ENCODE measurements at places on chromosomes 7 and 10. TPM values are rescaled to one million over a fixed set of nuclear protein-coding genes. Genes with fewer than 3 reads are reported as not detected.

DNA sequence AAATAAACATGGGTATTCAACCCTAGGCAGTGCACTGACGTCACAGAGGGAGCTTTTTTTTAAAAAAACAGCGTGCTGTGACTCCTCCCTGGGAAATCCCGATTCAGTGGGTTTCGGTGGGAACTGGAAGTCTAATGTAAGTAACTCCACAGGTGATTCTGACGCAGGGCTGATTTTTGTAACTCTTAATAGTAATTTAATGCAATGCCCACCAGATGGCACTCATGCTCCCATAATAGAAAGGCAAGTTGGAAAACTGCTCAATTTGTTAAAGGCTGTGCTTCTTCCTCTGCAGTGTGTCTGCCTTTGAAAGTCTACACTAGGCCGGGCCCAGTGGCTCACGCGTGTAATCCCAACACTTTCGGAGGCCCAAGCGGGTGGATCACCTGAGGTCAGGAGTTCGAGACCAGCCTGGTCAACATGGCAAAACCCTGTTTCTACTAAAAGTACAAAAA is 10.9 kb upstream of the RSU1 start:
- peak; percentile 88 for DNase-seq

DNA sequence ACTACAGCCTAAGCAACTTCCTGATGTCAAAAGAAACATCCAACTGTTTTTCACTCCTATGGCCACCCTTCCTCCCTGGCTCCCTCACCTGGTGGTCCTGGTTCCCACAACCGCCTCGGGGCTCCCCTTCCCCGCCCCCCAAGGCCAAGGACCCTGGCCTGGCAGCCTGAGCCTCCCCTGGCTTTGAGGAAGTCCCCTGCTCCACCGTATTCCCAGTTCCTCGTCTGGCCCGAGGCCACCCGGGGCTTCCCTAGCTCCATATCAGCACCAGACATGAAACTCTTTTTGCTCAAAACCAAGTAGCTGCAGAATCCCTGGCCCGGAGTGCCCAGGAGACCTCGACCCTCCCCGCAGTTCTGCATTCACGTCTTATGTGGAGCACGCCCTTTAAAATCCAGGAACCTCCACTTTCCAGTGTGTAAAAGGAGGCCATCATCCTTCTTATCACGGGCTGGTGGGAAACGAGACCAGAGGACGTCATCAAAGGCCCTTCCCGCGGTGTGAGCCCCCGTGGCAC is 82.9 kb downstream of the PRKAG2 start:
- DNase-seq = no peak

GRCh38 chr7:50413561-50413960 is 36.6 kb downstream of the FIGNL1 start:
- no peak for DNase-seq

DNA sequence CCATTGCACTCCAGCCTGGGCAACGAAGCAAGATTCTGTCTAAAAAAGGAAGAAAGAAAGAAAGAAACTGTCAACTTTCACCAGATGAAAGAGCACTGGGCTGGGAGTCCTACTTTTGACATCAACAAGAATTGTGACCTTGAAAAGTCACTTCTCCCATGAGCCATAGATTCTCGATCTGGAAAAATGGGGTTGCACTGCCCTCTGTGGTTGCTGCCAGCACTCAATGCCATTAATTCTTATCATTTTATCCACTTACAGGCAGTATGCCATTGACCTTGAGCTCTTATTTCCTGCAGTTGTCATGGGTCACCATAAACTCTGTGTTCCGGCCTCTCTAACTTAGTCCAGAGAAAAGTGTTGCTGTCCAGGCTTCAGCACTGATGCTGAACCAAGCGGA is 137.2 kb downstream of the NOC3L start:
- no peak for DNase-seq

DNA sequence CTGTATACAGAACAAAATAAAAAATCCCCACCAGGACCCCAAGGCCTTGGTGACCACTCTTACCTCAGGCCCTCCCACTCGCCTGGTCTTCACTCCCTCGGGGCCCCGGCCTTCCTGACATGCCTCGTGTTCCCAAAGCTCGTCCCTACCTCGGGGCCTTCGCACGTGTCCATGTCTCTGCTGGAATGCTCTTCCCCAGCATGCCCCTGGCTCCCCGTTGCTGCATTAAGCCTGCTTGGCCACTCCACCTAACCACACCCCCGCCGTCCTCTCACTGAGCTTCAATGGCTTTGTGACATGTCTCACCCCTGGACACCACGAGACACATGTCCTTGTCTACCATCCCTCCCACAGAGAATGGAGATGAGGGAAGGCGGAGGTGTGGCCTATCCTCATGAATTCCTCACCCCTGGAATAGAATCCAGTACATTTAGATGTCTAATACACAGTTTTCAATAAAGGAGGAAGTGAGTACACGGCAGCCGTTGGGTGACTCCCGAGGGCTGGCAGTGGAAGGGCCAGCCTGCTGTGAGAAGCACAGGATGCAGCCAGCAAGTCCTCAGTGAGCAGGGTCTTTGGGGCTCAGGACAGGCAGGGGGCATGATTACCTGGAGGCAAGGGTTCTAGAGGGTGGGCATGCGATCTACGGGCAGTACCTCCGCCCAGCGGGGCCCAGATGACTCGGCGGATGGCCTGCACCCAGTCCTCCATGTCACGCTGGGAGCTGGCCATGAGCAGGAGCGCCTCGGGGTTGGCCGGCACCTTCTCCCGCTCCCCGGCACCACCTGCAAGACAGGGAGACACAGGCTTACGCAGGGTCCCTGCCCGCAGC is 125.7 kb downstream of the ARHGAP22 start:
- DNase-seq = no peak

GRCh38 chr10:73647211-73647874 is 6.1 kb upstream of the MYOZ1 start:
- peak; percentile 84 for DNase-seq

- peak; percentile 85 for DNase-seq
Measured at GRCh38 chr7:100894860-100895700, 608 bp downstream of the ACHE start.

GRCh38 chr7:44387389-44387788 is 62.0 kb upstream of the CAMK2B start:
- no peak for DNase-seq

- DNase-seq = peak; percentile 57
Measured at GRCh38 chr10:102814873-102815661, 22.1 kb downstream of the CYP17A1 start.

DNA sequence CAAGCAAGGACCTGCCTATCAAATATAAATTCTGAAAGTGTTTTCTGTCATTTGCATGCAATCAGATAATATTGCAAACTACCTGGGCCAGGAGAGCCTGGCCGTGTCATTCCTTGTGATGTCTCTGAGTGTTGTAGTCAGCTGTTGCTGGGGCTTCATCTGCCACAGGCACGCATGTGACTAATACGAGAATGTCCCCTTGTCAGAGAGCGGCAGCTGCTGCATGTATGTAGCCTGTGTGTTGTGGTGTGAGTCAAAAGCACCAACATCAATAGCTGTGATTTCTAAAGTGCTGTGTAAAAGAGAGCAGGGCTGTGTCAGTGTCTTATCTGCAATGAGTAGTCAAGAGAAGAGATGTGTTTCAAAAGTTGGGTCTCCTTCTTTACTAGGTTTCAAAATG is 155.4 kb downstream of the POU6F2 start:
- DNase-seq = peak; percentile 70

DNA sequence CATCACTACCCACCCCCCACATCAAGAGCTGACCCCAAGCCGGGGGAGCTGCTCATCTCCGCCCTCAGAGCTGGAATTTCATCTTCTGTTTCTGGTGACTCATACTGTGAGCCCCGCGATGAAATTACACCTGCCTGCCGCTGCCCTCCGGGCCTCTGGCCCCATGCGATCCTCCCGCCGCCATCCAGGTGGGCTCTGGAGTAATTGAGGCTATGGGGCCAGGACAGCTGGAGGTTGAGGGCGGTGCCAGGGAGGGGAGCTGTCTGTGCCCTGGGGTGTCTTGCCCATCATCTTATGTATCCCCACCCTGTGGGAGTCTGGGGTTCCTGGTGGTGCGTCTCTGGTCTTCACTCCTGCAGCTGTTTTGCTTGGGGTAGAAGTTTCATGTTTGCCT is 9.0 kb downstream of the GTF2IRD1 start:
- no peak for DNase-seq

GRCh38 chr7:2360796-2361195 is 6.2 kb downstream of the EIF3B start:
- no peak for DNase-seq

DNA sequence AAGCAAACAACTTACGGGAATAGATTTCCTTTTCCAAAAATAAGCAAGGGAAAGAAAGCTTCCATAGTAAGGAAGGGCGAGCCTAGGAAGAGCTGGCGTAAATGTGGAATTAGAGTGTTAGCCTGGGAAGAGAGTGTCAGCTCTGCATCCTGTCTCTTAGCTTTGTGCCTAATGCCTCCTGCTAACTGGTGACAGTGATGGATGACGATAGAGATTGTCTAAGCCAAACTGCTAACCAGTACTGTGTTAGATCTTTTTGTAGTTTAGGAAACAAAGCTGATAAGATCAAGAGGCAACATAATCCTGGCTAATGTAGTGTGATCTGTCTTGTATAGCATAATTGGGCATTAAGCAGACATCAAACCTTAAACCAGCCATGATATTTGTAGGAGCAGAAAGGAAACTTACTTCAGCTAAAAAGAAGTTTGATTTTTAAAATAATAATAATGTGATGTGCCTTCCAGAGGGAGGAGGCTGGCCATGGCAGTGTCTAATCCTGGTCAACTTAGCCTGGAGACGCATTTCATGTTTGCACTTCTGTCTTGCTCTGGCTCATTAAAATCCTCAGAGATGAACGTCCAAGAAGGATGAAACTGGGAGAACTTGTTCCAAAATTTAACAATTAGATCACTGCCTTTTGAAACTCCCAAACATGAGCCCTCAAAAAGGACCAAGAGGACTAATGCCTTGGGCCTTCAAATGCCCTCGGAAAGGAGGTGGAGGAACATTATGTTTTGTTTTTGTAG is 85.1 kb downstream of the FAM204A start:
- no peak for DNase-seq

DNA sequence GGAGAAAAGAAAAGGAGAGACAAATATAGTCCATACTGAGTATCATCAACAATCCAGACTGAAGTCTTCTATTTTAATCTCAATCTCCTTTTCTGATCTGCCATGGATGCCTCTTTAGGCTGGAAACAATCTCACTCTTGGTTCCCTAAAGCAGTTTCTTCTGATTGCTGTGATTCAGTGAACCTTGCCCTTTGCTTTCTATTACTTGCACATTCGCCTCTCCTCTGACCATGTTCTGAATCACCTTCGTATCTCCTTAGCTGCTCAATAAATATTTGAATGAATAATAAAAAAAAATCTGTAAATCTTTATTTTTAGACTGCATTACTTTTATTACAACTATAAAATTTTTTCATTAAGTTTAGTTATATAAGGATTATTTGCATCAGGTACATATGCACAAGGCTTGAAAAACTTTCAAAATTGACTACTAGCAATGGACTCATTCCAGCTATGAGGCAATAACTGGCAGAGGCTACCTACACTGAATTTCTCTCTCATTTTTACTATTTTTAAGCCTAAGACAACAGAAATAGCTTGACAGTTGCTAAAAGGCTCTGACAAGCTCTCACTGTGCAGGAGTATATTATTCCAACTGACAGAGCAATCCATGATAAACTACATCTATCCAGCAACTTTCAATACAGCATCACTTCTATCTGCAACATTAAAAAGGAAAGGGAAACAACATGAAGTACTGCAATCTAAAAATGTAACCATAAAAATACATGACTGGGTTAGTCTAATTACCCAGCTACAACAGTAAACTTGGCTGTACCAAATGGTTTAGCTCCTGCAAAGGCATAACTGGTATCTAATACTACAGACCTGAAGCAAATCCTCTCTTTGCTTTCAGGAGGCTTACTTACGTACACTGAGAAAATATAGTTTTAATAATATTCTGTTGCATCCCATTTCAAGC is 25.6 kb downstream of the TM9SF3 start:
- DNase-seq = peak; percentile 4

DNA sequence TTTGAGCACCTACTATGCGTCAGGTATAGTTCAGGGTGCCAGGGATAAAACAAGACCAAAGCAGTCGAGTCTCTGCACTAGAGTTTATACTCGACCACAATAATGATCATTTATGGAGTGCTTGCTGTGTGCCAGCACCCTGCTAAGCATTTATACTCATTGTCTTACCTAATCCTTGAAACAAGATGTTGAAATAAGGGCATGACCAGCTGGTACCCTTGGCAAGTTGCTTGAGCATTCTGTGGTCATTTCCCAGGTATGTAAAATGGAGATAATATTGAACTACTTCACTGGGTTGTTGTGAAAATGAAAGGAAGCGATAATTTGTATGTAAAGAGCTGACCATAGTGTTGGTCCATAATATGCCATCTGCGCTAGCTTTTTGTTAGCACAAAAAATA is 185.4 kb downstream of the CYP26A1 start:
- no peak for DNase-seq

GRCh38 chr10:119221201-119221600 is 13.8 kb downstream of the GRK5 start:
- peak; percentile 89 for DNase-seq

- DNase-seq = peak; percentile 92
Measured at GRCh38 chr7:54788664-54789063, 29.7 kb upstream of the SEC61G start.

GRCh38 chr10:15361131-15361530 is 10.0 kb downstream of the FAM171A1 start:
- DNase-seq = no peak

DNA sequence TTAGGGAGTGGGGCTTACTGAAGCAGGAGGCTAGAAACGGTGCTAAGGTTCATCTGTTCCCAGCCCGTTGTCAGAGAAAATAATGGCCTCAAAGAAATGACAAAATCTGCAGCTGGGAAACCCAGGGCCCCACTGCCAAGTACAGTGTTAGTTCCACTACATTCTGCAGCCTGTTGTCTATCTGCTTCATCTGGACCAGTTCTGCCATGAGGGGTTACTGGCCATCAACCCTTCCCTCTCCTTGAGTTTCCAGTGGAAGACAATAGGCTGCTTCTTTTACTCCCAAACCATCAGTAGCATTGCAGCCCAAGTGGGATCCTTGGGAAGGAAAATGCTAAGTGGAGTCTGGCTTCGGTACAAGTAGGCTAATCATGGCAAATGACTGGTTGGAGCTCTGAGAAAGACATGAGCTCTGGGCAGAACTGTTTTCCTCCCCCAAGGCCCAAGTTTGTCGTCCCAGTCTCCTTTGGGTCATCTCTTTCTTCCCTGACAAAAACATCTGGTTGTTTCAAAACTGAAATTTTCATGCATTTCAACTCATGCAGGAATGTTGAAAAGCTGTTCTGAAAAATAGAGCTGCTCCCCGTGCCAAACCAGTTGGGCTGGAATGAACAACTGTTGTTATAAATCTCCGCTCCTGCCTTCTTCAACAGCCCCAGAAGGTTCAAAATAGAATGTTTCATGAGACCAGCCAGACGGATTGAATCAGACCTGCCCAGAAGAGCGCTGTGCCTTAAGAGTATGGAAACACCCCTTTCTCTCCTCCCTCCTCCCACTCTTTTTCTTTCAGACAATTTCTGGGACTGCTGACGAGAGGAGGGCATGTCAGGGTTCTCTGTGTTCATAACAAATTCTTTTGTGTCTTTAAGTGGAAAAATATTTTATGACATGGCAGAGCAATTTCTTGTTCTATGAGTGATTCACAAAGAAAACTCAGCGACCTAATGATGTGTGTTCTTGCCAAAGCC is 116.6 kb downstream of the RAB18 start:
- peak; percentile 98 for DNase-seq

Gene OR9A2
- polyA plus RNA-seq = not detected

Gene NUDT13
- 3.1 TPM for polyA plus RNA-seq

Gene SPDYE2
- polyA plus RNA-seq = 0.70 TPM

Gene SVOPL
- polyA plus RNA-seq = not detected

Gene LRMDA
- 5.7 TPM for polyA plus RNA-seq

Gene HOXA6
- polyA plus RNA-seq = 4.6 TPM

Gene ZNF485
- 3.2 TPM for polyA plus RNA-seq

Gene GBX1
- 2.5 TPM for polyA plus RNA-seq

Gene ITIH5
- polyA plus RNA-seq = 45.3 TPM

Gene PTN
- polyA plus RNA-seq = 189 TPM

Gene C7orf57
- 0.09 TPM for polyA plus RNA-seq

Gene LRIT1
- not detected for polyA plus RNA-seq

Gene MYOF
- polyA plus RNA-seq = 56.0 TPM

Measured in muscle of leg (tissue), 16 donors.